ENCODE measurements at places on chromosomes 3 and 15. TPM values are rescaled to one million over a fixed set of nuclear protein-coding genes. Genes with fewer than 3 reads are reported as not detected.

Gene FGF7
- total RNA-seq = 0.14 TPM

Gene GP9
- total RNA-seq = not detected

Gene BUB1B
- 20.3 TPM for total RNA-seq

Gene FAM107A
- not detected for total RNA-seq

Gene SLC26A6
- total RNA-seq = 59.2 TPM

Gene SAXO2
- 0.49 TPM for total RNA-seq

Gene KNG1
- not detected for total RNA-seq

Gene PARL
- 53.2 TPM for total RNA-seq

Gene RAD51
- total RNA-seq = 10.8 TPM

Gene NR1I2
- not detected for total RNA-seq

Gene CCR1
- not detected for total RNA-seq

Gene CCR8
- total RNA-seq = not detected

Gene ITIH4
- total RNA-seq = not detected

Gene FSIP1
- total RNA-seq = 0.42 TPM

Gene COL7A1
- total RNA-seq = 294 TPM

Gene THRB
- 2.8 TPM for total RNA-seq

Gene GXYLT2
- 10.7 TPM for total RNA-seq
